NCI-H2171 treated with DMSO at 0.1 percent for 48 hours (cell line): ENCODE measurements at places on chromosomes 16 and 17.
A peak's percentile ranks its signal among the peaks of the same experiment; 100 is the strongest.

DNA sequence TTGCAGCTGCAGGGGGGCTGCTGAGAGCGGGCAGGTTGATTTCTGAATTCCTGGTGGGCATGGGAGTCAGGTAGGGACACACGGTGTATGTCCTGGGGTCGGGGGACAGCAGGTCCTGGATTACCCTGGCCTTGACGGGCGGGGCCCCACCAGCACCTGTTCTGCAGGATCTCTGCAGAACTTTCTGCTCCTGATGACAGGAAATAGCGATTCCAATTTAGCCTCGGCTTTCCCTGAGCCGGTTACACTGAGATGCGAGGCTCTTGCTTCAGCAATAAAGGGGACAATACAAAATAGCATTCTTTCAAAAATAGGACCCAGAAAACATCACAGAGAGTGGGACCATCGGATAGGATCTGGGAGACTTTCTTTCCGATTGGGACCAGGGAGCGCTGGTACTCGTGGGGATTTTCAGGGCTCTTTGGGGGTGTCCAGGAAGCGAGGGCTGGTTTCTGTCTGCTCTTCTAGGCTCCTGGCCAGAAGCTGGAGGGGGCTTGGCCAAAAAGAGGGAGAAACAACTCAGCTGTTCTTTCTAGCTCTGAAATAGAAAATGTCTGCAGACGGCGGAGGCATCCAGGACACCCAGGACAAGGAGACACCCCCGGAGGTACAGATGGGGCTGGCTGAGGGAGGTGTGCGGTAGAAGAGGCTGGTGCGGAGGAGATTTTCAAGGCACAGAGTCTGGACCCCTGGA lies 642 bp downstream of the ZNF205 start:
- no peak for DNase-seq

- no peak for DNase-seq
Observed at GRCh38 chr16:58272855-58273254, 22.0 kb downstream of the PRSS54 start.

- DNase-seq = peak; percentile 92
Observed at GRCh38 chr16:84841787-84842300, 22.1 kb downstream of the CRISPLD2 start.

- DNase-seq = no peak
Observed at GRCh38 chr16:57901480-57902069, 69.4 kb downstream of the CNGB1 start.

DNA sequence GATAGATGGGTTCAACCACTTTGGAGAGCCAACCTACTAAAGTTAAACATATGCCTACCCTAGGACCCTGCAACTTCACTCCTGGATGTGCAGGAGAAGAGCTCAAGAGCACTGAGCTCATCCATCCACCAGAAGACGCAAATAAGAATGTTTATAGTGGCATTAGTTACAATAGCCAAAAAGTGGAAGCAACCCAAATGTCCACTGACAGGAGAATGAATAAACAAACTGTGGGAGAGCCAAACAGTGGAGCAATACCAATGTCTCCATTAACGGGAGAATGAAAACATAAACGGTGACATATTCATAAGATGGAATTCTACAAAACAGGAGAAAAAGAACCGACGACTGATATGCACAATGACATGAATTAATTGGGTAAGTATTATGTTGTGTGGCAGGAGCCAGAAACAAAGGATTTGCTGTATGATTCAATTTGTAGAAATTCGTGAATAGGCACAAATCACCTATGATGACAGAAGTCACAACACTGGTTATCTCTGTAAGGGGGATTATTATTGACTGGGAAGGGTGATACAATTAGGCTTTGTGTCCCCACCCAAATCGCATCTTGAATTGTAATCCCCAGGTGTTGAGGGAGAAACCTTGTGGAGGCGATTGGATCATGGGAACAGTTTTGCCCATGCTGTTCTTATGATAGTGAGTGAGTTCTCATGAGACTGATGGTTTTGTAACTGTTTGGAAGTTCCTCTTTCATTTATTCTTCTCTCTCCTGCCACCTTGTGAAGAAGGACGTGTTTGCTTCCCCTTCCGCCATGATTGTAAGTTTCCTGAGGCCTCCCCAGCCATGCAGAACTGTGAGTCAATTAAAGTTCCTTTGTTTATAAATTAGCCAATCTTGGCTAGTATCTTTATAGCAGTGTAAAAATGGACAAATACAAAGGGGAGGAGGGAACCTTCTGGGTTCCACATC lies 57.9 kb upstream of the PLCG2 start:
- DNase-seq = no peak

DNA sequence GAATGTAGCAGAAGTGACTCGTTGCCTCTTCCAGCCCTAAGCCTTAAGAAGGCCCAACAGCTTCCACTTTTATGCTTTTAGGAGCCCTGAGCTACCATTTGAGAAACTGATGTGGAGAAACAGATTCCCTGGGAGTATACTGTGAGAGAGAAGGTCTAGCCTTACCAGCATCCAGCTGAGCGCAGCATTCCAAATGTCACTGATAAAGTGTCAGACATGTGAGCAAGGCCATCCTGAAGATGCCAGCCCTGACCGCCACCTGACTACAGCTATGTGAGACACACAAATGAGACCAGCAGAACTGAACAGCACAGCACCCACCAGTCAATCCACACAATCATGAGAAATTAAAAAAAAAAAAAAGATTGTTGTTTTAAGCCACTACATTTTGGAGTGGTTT lies 18.6 kb upstream of the MED13 start:
- DNase-seq = no peak

DNA sequence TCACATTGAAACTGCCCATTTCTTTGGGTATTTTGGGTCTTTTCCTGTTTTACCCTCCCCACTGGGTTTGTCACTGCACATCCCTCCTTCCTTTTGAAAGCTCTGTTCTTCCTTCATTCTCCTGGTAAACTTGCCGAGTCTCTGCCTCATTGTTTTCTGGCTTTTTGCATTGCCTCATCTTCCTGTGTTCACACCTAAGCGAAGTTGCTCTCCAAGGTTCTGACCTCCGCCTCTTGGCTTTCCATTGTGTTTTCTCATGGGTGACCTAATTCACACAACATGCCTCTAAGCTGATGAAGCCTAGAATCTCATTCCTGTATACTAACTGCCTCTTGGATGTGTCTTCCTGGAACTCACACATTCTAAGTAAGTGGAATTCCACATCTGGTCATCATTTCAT lies 1096.1 kb upstream of the EEF2KMT start:
- DNase-seq = no peak

GRCh38 chr16:560701-561412 lies 663 bp downstream of the PRR35 start:
- no peak for DNase-seq

- no peak for DNase-seq
Observed at GRCh38 chr17:42141382-42141781, 13.4 kb downstream of the RAB5C start.

DNA sequence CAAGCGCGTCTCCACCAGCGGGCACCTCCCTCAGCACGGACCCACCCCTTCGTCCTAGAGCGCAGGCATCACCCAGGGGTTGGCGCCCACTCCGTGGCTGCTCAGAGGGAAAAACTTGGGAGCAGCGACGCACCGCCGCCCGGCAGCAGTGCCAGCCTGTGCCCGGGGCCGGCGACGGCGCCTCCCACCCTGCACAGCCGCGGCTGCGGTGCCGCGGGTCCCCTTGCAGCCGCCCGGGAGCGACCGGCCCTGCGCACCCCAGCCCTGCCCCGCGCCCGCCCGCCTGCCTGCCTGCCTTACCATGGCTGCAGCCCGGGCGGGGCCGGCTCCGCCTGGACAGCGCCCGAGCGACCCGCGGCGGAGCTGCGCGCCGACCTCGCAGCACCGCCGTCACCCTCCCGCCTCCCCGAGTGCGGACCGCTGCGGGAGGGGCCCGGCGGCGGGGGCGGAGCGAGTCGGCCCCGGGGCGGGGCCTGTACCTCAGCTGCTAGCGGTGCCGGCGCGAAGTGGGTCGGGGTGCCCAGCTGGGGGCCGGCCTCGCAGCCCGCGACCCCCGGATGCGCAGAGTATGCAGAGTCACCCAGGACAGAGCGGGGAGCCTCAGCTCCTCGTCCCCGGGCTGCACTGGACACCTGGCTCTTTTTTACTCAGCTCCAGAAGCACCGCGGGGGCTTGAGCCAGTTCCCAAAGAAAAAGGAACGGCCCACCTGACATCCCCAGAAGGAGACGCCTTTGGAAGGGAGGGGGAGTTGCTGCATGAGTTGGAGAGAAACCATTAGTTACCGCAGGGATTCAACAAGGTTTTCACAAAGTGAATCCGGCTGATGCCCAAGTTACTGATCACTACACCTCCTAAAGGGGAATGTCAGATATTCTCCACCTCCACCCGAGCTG lies 17.5 kb upstream of the MTMR4 start:
- DNase-seq = peak; percentile 43

GRCh38 chr17:14768923-14769322 lies 468.0 kb downstream of the HS3ST3B1 start:
- no peak for DNase-seq

DNA sequence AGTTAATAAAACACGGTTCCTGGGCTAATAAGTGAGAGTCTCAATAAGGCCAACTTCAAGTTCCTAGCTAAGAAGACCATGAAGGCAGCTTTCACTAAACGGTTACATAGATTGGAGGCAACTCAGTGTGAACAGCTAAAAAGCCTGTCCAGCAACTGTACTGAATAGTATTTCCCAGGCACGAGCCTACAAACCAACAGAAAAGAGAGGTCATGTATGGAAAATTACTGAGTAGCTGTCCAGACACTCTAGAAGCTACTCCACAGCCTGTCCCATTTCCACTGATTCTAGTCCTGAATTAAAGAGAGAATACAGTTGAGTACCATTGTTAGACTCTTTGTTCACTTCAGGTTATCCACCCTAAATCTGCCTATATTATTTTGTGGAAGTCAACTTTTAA lies 36.5 kb upstream of the C17orf78 start:
- no peak for DNase-seq

GRCh38 chr16:89332243-89332901 lies 114.9 kb downstream of the ZNF778 start:
- peak; percentile 24 for DNase-seq

GRCh38 chr16:71930013-71930563 lies 34.8 kb downstream of the IST1 start:
- DNase-seq = no peak

- no peak for DNase-seq
Observed at GRCh38 chr17:8976638-8977037, 11.1 kb upstream of the PIK3R5 start.

DNA sequence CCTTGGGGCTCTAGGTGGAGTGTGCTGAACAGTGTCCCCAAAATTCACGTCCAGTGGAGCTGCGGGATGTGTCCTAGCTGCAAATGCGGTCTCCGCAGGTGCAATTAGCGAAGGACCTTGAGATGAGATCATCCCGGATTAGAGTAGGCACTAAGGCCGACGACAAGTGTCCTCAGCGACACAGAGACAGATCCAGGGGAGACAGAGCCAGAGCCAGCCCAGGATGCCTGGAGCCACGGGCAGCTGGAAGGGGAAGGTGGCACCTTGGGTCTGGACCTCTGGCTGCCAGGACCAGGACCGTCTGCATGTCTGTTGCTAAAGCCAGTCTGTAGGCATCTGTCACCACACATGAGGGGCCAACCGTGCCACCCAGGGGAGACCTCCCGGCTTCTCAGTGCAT lies 24.5 kb downstream of the SLC7A5 start:
- no peak for DNase-seq

DNA sequence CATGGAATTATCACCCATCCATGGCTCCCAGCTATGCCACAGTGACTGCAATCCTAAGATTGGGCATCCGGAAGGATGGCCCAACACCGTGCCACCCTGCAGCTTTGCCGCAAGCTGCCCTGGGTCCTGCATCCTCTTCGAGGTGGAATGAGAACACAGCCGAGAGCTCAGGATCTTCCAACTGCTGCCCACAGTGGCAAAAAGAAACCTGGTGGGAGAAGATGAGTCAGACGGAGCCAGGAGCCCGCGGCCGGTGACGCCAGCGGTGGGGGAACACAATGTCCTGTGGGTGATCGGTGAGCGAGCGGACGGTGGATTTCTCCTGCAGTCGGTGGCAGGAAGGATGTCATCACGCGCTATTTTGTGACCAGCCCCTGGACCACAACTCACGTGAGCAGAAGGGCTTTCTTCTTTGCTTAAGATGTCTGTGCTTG lies 20.1 kb downstream of the CD7 start:
- DNase-seq = no peak

GRCh38 chr17:68310152-68310551 lies 18.9 kb downstream of the ARSG start:
- no peak for DNase-seq

DNA sequence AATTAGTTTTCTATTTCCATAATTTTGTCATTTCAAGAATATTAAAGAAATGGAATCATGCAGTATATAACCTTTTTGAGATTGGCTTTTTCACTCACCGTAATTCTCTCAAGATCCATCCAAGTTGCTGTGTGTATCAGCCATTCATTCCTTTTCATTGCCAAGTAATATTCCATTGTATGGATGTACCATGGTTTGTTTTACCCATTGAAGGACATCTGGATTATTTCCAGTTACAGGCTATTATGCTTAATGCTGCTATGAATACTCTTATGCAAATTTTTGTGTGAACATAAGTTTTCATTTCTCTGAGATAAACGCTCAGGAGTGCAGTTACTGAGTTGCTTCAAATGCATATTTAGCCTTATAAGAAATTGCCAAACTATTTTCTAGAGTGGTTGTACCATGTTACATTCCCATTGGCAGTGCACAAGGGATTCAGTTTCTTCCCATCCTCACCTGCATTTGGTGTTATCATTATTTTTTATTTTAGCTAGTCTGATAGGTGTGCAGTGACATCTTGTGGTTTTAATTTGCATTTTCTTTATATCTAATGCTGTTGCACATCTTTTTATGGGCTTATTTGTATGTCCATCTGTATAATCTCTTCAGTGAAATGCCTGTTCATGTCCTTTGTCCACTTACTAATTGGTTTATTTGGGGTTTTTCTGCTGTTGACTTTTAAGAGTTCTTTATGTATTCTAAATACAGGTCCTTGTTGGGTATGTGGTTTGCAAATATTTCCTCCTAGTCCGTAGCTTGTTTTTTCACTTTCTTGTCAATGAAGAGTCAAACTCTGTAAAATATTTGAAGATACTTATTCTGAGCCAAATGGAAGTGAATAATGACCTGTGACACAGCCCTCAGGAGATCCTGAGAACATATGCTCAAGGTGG lies 32.7 kb downstream of the BMERB1 start:
- DNase-seq = peak; percentile 58

GRCh38 chr17:21303441-21304065 lies 19.0 kb downstream of the MAP2K3 start:
- no peak for DNase-seq

DNA sequence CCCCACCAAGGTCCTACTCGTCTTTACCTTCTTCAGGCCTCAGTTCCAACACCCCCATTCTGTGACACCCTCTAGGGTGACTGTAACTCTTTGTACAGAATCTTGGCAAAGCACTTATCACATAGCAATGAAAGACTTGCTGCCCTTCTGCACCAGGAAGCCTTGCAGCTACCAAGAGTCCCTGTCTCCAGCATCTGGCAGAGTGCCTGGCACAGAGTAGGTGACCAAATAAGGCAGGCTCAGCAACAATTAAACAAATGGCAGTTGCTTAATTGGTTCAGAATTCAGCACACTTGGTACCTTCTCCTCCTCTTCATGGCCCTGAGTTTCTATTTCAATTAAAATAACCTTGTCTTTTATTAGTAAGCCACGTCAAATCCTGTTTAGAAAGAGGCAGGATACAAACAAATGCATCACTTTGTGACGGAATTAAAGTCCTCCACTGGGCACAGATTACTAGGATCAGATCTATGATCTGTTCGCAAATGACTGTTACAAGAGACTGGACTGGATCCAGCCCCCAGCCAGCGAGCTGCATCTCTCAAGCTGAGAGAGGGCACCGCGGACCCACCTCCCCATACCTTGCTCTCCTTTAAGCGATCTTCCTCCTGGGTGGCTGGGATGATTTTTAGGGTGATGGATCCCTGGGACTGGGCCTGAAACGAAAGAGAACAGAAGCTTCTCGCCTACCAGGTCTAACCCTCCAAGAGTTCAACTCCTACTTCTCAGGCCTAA lies 9.4 kb downstream of the MPP3 start:
- no peak for DNase-seq
